Sigmoid colon (tissue), 7 donors: ENCODE measurements at places on chromosomes 16 and 17.

DNA sequence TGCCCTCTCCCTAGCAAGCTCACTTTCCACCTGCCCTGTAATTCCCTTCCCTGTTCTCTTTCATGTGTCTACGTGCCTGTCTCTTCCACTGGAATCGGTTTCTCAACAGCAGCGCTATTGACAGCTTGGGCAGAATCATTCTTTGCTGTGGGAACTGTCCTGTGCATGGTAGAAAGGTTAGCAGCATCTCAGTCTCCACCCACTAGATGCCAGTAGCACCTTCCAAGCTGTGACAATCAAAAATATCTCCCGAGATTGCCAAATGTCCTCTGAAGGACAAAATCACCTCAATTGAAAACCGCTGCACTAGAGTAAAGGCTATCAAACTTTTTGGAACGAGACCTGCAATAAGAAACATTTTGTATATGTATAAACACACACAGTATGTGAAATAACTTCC, 41.6 kb upstream of the KSR1 start:
- peak; percentile 13 for DNase-seq

DNA sequence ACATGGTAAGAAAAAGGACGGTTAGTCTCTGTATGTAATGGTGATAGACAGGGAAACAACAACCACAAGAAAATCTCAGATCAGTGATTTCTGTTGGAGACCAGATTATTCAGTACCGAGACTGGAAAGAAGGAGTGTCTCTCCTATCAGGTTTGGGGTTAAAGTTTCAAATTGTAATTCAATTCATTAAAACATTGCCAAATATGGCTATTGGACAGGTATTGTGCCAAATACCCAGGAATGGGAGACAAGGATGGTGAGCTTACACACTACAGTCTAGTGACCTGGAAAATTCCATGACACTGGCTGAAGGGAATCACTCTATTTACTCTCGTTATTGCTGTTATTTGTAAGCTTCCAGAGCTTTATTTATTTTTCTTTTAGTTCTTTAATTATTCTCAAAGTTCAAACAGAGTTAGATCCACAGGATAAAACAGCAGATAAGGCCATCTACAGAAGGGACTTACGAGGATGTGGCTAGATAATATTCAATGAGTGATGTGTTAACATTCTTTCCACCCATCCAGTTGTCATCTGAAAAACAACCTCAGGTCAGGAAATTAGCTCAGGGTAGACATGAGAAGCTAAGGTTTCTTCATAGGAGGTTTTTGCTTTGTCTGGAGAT, 25.1 kb upstream of the MMD start:
- DNase-seq = no peak

DNA sequence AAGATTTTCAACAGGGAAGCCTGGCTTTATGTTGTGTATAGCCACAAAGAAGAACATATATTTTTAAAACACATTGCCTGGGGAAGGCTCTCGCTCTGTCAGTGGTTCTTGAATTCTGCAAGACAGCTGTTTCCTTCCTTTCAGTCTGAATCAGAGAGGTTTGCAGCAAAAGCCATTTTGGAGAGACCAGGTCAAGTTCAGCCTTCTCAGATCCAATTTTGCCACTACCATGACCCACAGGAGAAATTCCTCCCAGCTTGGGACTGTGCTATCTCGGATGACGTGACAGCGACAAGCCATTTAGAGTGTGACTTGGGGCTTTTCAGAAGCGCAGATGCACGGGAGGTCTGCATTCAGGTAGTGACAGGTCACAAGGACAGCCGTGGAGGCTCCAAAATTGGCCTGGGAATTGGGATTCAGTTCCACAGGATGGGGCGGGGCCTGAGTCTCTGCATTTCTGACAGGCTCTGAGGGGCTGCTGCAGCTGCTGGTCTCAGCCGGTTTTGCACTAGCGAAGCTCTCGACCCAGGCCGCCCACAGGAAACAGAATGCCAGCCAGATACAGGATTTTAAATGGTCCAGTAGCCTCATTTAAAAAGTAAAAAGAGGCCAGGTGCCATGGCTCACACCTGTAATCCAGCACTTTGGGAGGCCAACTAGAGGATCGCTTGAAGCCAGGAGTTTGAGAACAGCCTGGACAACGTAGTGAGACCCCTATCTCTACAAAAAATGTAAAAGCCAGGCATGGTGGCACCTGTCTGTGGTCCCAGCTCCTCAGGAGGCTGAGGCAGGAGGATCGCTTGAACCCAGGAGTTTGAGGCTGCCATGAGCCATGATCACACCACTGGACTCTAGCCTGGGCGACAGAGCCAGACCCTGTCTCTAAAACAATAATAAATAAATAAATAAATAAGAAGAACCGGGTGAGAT, 196.6 kb upstream of the CIBAR2 start:
- DNase-seq = no peak

GRCh38 chr16:23836404-23837311, 875 bp downstream of the PRKCB start:
- peak; percentile 65 for DNase-seq

- DNase-seq = no peak
Observed at GRCh38 chr17:31715446-31715845, 143.6 kb downstream of the COPRS start.

GRCh38 chr17:2025622-2026309, 632 bp upstream of the RTN4RL1 start:
- peak; percentile 83 for DNase-seq

GRCh38 chr17:2335726-2336214, 487 bp downstream of the TSR1 start:
- peak; percentile 56 for DNase-seq

- no peak for DNase-seq
Observed at GRCh38 chr16:35793601-35794000, 2334.2 kb downstream of the TP53TG3F start.

GRCh38 chr16:28317040-28317880, 24.9 kb downstream of the SBK1 start:
- DNase-seq = no peak

GRCh38 chr16:61379311-61379710, 656.9 kb downstream of the CDH8 start:
- no peak for DNase-seq

GRCh38 chr16:24609740-24610415, 70.5 kb downstream of the RBBP6 start:
- peak; percentile 88 for DNase-seq

- no peak for DNase-seq
Observed at GRCh38 chr16:52618753-52619497, 72.0 kb upstream of the TOX3 start.

- no peak for DNase-seq
Observed at GRCh38 chr16:4249530-4250308, 7.8 kb upstream of the SRL start.

GRCh38 chr17:10859051-10859450, 21.2 kb upstream of the PIRT start:
- DNase-seq = no peak

GRCh38 chr17:60534613-60535157, 8.6 kb upstream of the APPBP2 start:
- DNase-seq = no peak

- no peak for DNase-seq
Observed at GRCh38 chr16:11417487-11417886, 72.2 kb downstream of the RMI2 start.

DNA sequence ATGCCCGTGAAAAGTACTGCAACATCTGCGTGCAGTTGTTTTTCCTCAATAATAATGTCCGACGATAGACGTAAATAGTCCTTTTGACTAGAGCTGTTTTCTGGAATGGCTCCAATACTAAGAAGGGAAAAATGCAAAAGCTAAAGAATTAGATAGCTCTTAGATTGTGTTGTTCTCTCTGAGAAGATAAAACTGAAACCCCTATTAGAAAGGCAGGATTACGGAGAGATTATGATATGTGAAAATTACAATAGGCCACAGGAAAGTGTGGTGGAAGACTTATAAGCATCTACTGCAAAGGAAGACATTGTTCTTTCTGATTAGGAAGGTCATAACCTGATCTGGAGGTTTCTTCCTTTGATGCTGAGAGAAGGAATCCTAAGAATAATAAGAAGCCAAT, 33.5 kb upstream of the KCNJ16 start:
- DNase-seq = no peak

- no peak for DNase-seq
Observed at GRCh38 chr17:2011411-2012371, 13.4 kb downstream of the RTN4RL1 start.

GRCh38 chr16:46801428-46802049, 29.4 kb downstream of the C16orf87 start:
- DNase-seq = no peak

DNA sequence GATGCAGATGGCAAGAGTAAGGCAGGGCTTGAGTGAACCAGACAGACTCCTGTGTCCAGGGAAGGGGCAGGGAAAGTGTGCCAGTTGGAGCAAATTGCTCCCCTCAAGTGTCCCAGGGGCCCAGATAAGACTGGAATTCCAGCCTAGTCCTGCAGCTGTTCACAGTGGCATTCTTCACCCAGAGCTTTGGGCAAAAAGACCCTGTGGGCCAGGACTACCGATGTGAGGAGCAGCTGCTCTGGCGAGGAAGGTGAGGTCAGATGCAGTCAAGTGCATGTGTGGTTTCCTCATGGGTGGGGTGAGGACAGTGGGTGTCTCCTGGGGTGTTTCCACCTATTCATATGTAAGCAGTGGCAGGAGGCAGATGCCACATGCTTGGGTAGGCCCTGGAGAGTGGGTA, 14.3 kb downstream of the NEUROD2 start:
- no peak for DNase-seq

DNA sequence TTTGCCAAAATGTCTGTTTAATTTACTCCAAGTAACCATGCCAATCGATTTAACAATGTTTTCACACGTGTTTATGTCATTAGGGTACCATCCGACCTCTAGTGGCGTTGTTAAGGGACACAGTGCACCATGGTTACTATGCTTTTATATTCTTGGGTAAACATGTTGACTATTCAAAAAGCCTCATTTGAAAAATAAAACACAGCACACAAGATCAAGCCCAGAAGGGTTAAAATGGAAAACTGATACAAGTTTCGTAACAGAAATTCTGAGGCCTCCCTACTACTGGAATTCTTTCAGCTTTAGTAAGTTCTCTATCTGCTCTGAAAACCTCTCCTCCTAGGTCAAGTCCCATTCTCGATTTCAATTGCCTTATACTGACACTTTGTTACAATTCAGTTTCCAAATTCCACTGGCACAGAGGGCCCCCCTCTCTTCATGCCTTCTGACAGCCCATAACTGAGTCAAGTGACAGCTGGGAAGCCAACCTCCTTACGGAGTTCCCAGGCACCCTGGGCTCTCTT, 2.1 kb downstream of the CFAP20 start:
- no peak for DNase-seq

GRCh38 chr16:29656688-29657523, 6.1 kb upstream of the SPN start:
- DNase-seq = no peak

GRCh38 chr17:54180950-54181349, 358.2 kb downstream of the KIF2B start:
- no peak for DNase-seq

DNA sequence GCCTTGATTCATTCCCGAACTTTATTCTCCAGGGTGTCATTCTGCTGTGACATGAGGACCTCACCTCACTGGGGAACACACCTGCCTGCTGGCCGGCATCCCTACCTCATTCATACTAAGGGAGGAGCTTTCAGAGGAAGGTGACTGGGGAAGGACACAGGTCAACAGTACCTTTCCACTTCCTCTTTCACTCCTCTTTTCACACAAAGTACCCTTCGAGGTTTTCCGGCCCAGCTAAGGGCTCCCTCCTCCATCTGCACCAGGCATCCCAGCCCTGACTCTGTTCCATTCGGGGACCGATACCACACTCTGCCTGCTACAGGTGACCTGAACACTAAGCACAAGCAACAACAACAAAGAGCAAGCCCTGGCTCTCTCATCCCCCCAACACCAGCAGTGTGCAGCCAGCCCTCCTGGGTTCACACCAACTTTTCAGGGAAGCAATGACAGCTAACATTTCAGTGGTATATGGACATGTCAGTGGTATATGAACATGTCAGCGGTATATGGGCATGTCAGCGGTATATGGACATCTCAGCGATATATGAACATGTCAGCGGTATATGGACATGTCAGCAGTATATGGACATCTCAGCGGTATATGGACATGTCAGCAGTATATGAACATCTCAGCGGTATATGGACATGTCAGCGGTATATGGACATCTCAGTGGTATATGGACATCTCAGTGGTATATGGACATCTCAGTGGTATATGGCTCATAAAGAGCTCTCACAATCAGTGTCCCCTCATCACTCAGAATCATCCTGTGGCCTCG, 16.0 kb downstream of the TRIM25 start:
- no peak for DNase-seq

GRCh38 chr17:11240841-11241610, at the start of gene SHISA6:
SHISA6 (plus strand) TSS chr17:11241213.
- DNase-seq = no peak

- no peak for DNase-seq
Observed at GRCh38 chr17:62995377-62995885, 29.4 kb downstream of the TANC2 start.

- no peak for DNase-seq
Observed at GRCh38 chr17:50955667-50956120, 89.5 kb upstream of the TOB1 start.

GRCh38 chr16:13312063-13312462, 410.7 kb downstream of the SHISA9 start:
- no peak for DNase-seq

- DNase-seq = no peak
Observed at GRCh38 chr17:915538-916201, 63.9 kb downstream of the NXN start.

- DNase-seq = no peak
Observed at GRCh38 chr16:68387301-68387700, 61.0 kb downstream of the SMPD3 start.

DNA sequence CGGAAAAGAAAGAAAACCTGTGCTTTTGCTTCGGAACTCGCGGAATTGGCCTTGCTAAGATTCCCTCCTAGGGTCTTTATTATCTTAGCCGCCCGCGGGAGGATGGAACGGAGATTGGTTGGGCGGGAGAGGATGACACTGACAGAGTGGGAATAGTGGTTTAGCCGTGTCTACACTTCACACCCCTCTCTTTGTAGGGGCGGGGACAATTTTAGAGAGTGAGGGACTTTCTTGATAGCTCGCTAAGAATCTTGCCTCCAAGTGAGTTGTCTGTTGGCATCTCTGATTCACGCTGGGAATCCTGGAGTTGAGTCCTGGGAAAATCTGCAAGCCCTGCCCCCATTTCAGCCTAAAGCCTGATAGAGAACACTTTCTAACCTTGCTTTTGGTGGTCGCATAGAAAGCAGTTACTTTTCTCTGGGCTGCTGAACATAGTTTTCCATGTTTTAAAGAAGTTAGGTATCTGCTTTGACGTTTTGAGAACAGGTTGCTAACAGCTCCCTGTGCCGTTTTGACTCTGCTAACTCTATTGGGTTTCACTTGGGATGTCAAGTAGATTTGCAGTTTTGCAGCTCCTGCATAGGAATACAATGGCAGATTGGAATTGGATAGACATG, 697 bp downstream of the NOL11 start:
- no peak for DNase-seq

GRCh38 chr17:46720408-46720807, 98.1 kb downstream of the WNT3 start:
- DNase-seq = no peak

GRCh38 chr16:11689031-11689840, 21.0 kb downstream of the SNN start:
- DNase-seq = peak; percentile 48
